CD4-positive, alpha-beta T cell treated with Interleukin-10 for 1 hour (primary cell): ENCODE measurements at places on chromosomes 6 and 20.
A peak's percentile ranks its signal among the peaks of the same experiment; 100 is the strongest.

- peak; percentile 14 for DNase-seq
These were observed 10.1 kb upstream of the HDAC2 start for GRCh38 chr6:113980937-113981554.

DNA sequence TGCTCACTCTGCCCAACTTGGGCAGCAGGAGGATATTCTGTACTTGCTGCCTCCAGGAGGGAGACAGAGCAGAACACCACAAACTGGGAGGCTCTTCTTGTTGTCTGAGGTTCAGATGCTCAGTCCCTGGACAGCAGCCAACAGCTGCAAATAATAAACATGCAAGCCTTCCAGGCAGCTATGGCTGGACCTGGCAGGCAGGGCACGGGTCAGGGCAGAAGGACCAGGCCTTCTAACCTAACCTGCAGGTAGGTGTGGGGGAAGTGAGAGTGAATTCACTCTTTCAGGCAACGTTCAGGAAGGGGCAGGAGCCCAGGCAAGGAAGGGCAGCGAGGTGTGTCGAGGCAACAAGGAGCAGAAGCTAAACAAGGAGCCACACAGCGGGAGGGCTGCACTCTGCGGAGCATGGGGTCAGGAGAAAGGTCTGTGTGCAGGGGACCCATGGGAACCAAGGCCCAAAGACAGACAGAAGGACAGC, 31.5 kb downstream of the NINL start:
- no peak for DNase-seq

DNA sequence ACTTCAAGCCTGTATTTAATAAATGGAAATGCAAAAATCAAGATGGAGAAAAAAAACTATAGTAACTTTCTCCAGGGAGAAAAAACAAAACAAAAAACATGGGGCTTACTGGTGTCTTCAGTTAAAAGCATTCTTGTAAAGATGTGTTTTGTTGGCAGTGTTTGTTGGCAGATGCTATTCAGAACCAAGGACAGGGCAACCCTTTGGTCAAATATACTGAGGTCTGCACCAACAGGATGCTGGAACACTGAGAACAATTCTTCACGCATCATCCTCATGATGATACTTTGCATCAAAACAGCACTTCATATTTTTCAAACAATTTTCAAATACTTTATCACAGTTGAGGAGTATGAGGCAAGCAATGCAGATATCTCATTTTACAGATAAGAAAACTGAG, 63.7 kb upstream of the CBLN4 start:
- no peak for DNase-seq

GRCh38 chr6:148247386-148248063, 95.1 kb upstream of the SASH1 start:
- no peak for DNase-seq

DNA sequence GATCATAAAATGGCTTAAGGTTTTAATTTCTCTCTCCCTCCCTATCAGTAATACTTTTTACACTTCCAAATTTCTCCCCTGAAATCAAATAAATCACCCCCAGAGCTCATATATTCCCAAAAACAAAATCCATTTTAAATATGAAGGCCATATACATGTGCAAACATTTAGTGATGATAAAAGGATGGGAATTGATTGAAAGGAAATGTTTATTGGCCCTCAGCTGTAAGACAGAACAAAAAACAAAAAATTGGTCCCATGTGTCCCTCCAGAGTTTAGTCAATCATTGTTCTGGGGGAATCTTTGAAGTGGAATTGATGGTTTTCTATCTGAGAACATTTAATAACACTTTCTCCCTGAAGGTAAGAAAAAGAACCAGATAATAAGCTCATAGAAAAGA, 91.7 kb downstream of the COL12A1 start:
- DNase-seq = no peak

DNA sequence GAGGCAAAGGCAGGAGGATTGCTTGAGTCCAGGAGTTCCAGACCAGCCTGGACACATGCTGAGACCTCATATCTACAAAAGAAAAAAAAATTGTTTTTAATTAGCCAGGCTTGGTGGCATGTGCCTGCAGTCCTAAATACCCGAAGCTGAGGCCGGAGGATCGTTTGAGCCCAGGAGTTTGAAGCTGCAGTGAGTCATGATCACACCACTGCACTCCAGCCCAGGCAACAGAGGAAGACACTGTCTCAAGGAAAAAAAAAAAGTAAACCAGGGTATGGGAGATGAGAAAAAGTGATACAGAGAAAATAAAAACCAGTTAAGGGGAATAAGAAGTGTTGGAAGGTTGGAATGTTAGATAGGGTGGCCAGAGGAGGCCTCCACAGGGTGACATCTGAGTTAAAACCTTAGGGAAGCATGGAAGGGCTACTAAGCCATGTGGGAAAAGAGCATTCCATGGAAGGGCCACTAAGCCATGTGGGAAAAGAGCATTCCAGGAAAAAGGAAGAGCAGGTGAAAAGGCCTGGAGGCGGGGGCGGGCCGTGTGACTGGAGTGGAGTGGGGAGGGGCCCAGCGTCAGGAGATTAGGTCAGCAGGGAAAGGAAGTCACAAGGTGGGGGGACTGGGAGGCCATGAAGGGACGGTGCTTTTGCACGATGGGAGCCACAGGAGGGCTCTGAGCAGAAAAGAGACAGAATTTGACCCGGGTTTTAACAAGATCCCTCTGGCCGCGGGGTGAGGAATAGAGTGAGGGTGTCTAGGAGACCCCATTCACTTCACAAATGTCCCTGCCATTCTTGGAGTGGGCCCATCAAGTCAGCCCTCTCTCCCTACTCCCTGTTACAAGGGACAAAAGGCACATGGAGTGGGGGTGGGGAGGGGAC, 18.3 kb downstream of the CPNE5 start:
- DNase-seq = no peak

- no peak for DNase-seq
These were observed 117.9 kb upstream of the AKAP12 start for GRCh38 chr6:151121900-151122299.

DNA sequence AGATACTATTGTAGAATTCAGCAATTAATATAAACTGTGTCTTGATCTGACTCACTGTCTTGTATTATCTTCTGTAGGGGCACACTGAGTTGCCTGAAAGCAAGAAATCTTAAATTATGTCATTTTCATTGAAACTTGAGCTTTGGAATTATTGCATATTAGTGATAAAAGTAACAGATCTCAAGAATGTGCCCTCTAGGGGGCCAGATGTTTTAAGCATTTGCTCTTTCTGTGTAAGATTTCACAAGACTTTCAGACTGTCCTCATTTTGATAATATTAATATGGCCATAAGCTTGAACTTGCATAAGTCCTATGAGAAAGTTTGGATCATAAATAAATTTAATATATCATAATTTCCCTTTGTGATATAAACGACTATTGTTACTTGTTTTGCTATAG, 55.5 kb upstream of the MYO6 start:
- no peak for DNase-seq

GRCh38 chr20:25082498-25082873, 545 bp upstream of the VSX1 start:
- no peak for DNase-seq

- peak; percentile 73 for DNase-seq
These were observed 67.4 kb upstream of the XRN2 start for GRCh38 chr20:21235484-21236445.

GRCh38 chr6:75178757-75179156, 27.1 kb downstream of the COL12A1 start:
- DNase-seq = no peak

GRCh38 chr20:53434662-53435061, 159.0 kb downstream of the ZNF217 start:
- no peak for DNase-seq

DNA sequence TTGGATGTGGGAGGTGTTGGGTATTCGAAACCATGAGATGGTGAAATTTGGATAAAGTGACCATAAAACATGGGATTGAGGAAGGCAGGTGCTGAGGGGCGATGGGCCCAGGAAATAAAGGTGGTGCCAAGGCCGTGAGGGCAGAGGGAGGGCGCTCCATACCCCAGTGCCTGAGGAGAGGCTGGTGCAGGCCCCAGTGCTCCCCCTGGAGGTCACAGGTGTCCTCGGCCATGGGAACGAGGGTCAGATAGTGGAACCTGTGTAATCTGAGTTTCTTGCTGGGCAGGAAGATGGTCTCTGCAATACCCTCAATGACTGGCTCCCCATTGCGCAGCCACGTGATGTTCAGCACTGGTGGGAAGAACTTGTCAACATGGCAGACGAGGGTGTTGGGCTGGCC, 16.2 kb downstream of the HLA-DPB1 start:
- DNase-seq = peak; percentile 59

GRCh38 chr6:170286246-170286933, 4.5 kb downstream of the DLL1 start:
- no peak for DNase-seq

- no peak for DNase-seq
These were observed 109.8 kb downstream of the CRYBG1 start for GRCh38 chr6:106470316-106470715.

DNA sequence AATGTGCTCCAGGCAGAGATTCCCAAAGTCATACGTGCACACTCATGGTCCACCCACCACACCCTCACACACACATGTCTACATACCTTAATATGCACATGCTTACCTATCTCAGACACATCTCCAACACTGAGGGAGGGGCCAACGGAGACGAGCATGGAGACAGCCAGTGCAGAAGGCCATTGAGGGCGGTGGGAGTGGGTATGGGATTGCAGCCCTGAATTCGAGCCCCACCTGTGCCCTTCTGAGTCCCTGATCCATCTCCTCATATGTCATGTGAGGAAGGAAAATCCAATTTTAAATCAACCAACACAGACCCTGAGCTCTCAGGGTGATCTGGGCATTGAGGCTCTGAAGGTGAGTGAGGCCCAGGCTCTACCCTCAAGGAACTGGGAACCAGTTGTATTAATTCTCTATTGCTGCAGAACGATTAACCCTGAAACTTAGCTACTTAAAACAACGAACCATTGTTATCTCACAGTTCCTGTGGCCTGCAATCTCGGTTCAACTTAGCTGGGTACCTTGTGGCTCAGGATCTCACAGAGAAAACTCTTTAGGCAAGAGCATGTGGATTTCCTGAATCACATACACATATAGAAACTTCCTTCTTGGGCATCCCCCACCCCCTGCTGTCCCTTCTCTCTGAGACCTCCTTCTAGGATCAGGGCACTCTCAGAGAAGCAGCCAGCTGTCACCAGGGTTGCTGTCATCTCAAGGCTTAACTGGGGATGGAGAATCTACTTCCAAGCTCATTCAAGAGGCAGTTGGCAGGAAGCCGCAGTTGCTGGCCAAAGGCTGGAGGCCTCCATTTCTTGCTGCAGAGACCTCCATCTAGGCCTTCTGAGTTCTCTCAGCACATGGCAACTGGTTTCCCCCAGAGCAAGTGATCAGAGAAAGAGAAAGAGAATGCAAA, 28.3 kb downstream of the GLP1R start:
- DNase-seq = no peak

DNA sequence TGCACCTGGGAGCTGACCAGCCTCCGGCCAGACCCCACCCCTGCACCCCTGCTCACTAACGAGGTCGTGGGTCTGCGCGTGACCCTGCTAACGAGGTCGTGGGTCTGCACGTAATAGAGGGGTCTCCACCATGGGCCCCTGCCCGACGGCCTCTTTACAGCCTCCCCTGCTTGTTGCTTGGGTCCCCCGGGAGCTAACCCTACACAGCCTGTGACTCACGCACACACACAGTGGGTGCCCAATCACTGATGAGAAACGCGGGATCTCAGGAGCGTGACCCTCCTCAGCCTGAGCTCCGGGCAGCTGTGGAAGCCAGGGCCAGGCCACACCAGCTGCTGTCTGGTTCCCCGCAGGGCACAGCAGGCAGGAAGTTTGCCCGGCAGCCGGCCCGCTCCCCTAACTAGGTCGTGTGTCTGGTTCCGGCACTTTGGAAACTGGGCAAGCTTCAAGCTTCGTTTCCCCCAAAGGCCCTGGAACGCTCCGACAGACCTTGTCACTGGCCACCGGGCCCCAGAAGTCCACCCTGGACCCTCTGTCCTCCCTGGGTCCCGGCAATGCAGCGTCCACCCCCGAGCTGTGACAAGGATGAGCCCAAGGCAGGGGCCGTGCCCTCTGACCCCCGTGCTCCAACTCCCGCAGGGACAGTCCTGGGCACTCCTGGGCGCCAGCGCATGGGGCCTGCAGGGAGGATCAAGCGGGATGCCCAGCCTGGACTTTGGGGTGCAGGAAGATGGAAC, 767 bp downstream of the PTK6 start:
- no peak for DNase-seq

DNA sequence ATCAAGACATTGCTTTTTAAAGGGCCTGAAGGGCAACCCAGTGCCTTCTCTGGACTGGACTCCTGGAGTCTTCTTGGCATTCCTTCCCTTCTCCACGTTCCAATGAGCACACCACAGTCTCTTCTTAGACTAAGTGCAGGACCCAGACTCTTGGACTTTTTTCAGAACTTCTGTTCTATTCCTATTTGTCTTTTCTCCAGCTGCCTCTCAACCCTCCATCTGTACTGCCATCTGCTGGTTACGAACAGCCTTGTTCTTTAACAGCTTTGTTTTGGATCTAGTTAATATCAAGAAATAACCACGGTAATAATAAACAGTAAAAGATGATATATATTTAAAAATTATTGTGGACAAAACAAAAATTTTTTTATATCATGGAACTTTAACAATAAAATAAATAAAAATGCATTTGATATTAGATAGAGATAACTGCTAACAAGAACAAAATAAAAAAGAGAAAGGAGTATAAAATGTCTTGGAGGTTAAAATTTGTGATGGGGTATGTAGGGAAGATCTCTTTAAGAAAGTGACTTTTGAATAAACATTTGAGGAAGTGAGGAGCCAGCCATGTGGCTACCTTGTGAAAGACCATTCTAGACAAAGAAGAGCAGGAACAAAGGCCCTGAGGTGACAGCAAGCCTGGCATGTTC, 105.1 kb upstream of the HCRTR2 start:
- no peak for DNase-seq
